ENCODE measurements at places on chromosomes 3 and 15.

- DNase-seq: no peak
These were observed 26.3 kb upstream of the DYNC1LI1 start for GRCh38 chr3:32596909-32597369.

DNA sequence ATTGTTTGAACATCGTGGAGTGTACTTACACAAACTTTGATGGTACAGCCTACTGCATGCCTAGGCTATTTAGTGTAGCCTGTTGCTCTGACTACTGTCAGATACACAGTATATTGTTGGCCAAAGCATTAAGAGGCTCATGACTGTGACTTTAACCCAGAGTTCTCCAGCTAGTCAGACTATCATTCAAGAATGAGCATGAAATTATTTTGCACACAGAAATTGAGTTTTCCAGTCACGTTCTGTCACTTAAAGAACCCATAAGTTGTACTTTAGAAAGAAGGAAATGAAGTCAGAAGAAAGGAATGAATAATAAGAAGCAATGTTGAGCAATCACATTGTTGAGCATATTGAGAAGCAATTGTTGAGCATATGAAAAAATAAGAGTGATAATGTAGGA is 37.6 kb upstream of the SLC22A13 start:
- no peak for DNase-seq

DNA sequence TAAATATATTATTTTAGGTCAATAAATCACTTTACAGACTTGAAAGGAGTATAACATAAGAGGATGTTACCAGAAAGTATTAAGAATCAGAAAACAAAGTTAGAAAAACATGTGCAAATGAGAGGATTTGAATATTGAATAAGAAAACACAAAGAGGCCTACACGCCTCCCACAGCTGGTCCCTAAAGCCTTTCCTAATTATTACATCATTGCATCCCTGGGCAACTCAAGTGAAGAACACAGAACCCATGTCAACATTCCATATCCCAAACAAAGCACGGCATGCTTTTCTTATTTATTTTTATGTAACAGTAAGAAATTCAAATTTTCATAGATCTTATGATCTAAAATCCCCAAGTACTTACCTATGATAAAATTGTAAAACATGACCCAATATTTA is 61.2 kb downstream of the HERC1 start:
- no peak for DNase-seq

GRCh38 chr3:156985711-156986110 is 159.6 kb downstream of the LEKR1 start:
- no peak for DNase-seq

DNA sequence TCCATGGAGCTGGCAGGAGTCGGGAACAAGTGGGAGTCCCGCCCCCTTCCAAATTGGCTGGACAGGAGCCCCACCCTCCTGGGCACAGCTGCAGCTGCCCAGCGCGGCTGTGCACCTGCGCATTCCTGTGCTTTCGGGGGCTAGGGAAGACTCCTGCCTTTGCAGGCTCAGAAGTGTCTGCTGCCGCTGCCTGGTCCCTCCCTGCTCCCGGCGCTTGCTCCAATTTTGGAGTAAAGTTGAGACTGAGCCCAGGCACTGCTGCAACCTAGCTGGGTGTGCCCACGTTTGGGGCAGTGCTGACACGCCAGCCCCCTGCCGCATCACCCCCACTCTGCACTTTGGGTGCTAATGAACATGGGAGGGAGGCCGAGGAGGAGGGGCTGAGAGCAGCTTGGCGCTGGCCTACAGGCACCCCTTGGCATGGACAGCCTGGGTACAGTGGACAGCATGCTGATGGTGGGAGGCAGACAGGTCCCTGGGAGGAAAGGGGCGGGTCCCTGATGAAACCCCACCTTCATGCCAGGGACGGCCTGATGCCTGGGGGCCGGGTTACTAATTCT is 399.2 kb upstream of the CNTN4 start:
- DNase-seq: no peak

DNA sequence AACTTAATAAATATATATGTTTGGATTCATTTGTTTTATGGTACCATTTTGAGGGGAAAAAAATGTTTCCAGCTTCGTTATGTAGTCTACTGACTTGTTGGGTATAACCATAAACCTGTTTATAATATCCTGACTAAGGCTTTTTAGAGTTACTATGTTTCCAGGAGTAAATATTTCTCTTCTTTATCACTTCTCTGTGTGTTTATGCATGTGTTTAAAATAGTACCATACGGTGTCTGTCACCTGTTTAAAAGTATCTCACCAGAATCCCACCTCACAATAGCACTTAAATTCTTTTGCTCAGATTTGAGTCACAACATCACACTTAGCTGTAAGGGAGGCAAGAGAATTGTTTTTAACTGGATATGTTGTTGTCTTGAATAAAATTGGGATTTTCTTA is 15.1 kb downstream of the LACTB start:
- no peak for DNase-seq

DNA sequence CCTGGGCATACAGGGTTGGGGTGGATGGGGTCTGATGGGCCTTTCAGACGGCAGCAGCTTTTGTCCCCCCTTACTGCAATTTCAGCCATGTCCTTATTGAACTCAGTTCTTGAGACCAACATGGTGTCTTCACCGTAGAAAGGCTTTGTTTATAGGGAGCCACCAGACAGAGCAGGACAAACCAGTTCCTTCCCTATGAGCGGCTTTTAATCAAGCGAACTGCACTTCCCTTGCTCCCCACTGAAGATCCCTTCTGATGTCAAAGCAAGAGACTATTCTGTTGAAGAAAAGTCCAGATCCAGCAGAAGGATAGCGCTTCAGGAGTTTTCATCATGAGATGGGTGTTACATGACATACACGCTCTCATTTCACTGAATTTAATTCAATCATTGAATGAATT is 100.4 kb downstream of the CD47 start:
- no peak for DNase-seq

DNA sequence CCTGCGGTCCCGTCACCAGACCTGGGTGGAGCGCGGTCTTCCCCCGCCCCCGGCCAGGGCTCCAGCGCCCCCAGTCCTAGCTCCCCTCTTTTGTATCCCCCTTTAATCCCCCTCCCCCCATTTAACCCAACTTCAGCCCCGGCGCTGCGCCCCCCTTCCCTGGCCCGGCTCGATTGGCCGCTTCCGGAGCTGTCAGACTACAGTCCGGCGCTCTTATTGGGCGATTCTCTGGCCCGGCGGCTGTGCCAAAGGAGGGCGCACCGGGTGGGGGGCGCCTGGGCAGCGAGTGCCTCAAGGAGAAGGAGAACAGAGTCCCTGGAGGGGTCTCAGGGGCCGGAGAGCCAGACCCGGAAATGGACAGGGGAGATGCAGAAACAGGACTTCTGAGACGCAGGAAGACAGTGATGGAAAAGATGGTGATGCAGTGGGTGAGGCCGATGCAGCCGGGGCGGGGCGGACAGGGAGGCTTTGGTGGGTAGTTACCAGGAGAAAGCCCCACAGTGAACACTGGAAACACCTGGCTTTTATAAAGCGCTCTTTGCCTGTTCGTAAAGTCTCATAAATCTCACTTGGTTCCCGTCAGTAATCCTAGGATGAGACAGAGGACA is 1.2 kb upstream of the ADCY5 start:
- DNase-seq: no peak

DNA sequence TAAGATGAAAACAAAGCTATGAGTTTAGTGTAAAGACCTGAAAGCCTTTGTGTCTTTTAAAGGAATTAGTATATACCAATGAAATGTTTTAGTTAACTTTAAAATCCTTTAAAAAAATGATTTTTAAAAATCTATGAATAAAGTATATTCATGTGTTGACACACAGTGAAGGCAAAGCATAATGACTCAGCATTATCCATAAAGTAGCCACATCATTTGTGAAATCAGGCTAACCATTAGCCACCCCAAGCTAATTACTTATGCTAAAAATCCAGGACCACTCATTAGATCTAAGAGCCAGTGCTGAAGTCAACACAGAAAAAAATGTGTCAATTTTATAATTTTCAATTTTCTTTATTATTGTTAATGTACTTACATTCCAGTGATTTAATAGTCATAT is 310.2 kb downstream of the TBC1D5 start:
- DNase-seq: no peak

DNA sequence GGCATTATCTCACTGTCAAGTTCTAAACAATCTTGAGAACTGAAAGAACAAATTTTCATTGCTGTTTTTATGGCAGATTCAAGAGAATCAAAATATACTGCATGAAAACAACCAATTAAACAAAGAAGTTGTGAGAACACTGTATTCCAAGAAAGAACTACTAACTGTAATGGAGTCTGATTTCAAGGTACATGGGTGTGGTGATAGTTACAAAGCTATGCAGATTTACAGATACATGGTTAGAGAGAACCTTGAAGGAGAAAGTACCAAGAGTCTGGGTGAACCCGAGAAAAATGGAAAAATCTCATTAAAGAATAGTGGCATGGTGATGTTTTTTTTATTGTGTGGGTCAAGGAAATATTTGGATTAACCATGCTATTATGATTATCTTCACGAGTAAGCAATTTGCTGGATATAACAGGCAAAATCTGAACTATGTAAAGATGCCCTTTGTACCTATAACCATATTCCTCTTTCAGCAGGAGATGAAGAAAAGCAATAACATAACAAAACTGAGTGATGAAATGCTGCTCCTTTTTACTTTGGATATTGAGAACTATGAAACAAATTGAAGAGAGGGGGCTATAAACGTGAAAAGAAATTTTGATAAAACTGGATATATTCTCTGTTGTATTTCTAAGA is 100.4 kb downstream of the PLSCR2 start:
- no peak for DNase-seq

GRCh38 chr15:91790836-91791235 is 62.7 kb upstream of the SLCO3A1 start:
- DNase-seq: no peak

Data from NCI-H345 (cell line).